Stimulated activated CD8-positive, alpha-beta memory T cell treated with anti-CD3 and anti-CD28 coated beads, Interleukin-4, amount 100 ng/mL, for 1 hour (primary cell): ENCODE measurements at places on chromosomes 2 and 18.

DNA sequence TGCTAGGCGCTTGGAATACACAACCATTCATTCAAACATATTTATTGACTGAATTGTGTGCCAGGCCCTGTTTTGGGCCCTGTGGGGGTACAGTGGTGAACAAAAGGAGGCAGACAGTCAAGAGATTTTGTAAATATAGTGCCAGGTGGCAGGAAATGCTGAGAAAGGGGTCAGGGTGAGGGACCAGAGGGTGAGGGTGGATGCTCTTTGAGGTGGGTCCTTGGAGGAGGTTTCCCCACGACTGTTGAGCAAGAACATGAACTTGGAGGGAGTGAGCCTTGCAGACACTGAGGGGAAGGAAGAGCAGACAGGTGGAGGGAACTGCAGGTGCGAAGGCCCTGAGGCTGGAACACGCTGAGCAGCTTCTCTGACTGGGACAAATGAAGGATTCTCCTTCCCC, 40.7 kb downstream of the ODC1 start:
- DNase-seq: no peak

DNA sequence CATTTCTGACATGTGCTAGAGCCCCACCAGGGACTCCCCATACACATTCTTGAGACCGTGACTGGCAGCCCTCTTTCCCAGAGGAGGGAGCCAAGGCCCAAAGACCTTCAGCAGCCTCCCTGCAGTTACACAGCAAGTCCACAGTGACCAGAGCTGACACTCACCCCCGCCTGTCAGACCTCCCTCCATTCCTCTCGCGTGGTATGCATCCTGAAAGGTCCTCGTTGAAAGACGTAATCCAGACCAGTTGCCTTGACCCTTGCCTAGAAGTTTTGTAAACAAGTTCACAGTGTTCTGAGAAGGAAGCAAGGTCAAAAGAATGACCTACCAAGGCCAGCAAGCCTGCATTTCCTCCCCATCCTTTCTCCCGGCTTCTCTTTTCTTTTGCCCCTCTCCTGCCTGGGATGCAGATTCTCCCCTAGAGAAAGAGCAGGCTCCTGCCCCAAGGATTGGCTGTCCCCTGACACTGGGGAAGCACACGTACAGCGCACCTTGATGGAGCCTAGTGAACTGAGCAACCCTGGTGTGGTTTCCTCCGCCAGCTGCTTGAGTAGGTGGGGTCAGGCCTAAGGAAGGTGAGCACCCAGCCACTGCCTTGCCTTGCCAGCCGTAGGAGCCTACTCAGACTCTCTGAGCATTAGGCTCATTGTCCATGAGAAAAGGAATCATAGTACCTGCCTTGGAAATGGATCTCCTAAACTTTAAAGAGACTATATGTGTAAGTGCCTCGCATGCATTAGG, 18.3 kb downstream of the TRIB2 start:
- no peak for DNase-seq

GRCh38 chr2:64915510-64915900, 73.7 kb upstream of the SLC1A4 start:
- no peak for DNase-seq

DNA sequence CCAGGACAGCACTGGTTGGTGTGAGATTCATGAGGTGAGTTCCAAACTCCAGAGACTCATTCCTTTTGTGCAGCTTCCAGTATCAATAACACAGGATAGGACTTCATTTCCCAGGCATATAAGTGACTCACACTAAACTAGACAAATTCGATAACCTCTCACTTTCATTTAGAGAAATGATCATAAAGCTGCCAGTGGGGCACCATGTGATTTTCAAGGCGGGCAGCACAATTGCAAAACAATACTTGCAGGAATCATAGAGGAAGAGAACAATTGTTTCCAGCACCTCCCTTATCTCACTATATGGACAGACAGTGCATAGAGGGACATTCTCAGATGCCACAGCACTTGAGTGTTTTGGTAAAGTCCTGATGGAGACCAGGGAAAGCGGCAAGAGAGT, 31.3 kb upstream of the DNAH7 start:
- no peak for DNase-seq

- DNase-seq: no peak
Measured at GRCh38 chr2:96866149-96866548, 3.7 kb downstream of the SEMA4C start.

GRCh38 chr2:164187121-164187520, 434.2 kb downstream of the GRB14 start:
- DNase-seq: no peak

- DNase-seq: no peak
Measured at GRCh38 chr2:219752726-219753125, 125.3 kb downstream of the SLC4A3 start.

- DNase-seq: no peak
Measured at GRCh38 chr2:231592636-231593145, at the start of gene TEX44. Gene TEX44 (plus strand): TSS chr2:231592864. CDS start chr2:231592952, 88 bp downstream.

DNA sequence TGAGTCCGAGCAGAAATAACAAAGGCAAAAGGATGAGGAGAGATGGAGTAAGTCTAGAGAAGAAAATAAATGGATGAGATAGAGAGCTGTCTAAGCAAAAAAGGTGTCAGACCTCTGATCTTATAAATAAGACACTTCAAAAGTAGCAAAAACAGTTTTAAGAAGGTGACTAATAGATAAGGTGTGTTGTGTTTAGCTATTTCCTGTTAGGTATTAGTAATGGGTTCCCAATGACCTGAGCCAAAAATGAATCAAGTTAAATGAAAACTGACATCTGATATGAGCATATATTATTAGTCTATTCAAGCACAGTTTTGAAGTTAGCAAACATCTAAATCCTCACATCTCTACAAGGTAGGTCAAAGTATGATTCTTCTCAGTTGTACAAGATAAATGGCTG, 10.6 kb downstream of the SUPT7L start:
- DNase-seq: no peak

DNA sequence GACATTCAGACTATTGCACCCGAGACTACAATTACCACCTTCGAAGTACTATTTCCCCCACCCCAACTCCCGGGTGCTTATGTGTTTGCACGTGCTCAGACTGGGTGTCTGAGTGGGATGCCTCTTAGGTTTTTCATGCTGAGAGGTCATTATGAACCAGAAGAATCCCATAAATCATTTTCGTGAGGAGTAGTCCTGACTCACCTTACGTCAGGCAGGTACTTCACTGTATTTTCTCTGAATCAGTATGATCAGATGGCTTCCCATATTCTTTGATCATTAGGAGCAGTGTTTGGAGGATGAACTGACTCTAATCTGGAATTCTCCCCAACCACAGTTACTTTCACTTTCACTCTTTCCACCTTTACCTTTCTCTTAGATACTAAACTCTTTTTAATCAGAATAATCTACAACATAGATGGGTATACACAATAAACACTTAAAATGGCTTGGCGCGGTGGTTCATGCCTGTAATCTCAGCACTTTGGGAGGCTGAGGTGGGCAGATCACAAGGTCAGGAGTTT, 38.4 kb upstream of the STAT4 start:
- DNase-seq: no peak

DNA sequence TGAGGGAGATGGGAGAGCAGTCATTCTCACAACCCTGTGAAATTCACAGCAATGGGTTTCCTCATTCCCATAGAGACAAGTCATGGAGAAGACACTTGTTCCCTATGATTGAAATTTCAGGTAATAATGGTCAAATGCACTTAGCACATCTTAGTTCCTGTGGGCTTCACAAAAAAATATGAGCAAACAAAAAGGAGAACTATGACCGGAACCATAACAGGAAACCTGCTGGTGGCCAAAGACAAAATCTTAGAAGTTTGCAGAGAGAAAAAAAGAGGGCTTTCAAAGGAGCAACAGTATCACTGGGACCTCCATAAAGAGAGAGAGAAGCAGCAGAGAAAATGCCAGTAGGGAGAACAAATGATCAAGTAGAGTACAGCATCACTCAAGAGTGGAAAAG, 138.9 kb upstream of the APCDD1 start:
- no peak for DNase-seq
